ENCODE measurements at places on chromosomes 3 and 15.

DNA sequence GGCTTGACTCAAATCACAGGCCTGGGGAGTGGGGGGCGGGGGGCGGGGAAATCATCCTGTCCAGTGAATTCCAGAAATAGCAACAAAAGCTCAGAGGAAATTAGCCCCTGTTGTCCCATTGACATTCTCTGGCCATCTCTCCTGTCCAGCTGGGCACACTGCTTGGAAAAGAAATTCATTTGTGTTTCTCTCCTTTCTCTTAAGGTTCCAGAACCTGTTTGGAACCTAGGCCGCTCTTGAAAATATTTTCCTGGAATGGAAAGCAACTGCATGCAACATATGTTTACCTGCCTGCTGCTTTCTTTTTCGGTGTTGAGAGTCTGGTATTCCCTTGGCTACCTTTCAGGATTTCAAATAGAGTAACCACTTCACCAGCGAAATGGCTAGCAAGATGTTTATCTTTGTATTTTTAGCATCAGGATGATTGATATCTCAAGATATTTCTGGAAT lies 169.0 kb downstream of the GHSR start:
- no peak for DNase-seq

- DNase-seq, result no peak
Measured at GRCh38 chr3:23602971-23603370, 202.8 kb upstream of the UBE2E1 start.

DNA sequence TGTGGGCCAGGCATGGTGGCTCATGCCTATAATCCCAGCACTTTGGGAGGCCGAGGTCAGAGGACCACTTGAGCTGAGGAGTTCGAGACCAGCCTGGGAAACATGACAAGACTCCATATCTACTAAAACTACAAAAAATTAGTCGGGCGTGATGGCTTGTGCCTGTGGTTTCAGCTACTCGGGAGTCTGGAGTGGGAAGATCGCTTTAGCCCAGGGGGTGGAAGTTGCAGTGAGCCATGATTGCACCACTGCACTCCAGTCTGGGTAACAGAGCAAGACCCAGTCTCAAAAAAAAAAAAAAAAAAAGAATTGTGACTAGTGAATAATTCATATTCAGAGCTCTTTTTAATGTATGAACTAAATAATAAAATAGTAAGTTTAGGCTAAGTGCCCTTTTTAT lies 87.8 kb upstream of the TSEN2 start:
- DNase-seq, result no peak

GRCh38 chr3:117104381-117104780 lies 394.8 kb downstream of the TUSC7 start:
- DNase-seq, result no peak

DNA sequence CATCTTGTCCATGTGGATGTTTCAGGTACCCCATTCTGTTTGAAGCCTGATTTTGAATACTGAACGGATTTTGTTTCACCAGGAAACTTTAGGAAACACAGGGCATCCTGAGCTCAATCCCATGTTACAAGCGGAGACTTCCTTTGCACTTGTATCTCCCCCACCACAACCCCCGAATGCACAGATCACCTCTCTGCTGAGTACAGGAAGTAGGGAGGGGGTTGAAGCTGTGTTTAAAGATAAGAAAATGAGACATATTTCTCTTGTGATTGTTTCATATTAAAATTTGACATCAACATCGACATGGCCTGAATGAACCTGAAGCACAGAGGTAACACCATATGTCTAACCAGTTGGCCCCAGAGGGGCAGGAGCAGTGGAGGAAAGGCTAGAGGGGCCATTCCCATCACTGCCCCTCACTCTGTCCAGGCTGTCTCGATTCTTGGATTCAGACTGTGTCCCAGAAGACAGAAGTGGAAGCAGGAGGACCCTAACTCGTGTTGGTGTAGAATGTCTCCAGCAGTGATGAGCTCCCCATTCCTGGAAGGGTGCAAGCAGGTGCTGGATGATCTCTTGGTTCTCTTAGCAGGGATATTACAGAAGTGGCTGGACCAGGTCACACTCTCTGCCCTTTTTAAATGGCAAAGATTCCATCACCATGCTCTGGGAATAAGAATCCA lies 59.6 kb upstream of the IQSEC1 start:
- no peak for DNase-seq

DNA sequence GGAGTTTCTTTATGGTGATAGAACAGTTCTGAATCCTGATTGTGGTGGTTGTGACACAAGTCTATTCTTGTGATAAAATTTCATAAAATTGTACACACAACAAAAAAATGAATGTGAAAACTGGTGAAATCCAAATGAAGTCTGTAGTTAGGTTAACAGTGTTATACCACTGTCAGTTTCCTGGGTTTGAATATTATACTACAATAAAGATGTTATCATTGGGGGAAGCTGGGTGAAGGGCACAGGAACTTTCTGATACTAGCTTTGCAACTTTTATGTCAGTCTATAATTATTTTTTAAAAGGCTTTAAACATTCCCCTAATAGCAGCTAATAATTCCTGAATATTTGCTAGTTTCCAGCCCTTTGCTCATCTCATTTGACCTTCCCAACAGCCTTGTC lies 319.8 kb downstream of the LRTM1 start:
- DNase-seq, result no peak

DNA sequence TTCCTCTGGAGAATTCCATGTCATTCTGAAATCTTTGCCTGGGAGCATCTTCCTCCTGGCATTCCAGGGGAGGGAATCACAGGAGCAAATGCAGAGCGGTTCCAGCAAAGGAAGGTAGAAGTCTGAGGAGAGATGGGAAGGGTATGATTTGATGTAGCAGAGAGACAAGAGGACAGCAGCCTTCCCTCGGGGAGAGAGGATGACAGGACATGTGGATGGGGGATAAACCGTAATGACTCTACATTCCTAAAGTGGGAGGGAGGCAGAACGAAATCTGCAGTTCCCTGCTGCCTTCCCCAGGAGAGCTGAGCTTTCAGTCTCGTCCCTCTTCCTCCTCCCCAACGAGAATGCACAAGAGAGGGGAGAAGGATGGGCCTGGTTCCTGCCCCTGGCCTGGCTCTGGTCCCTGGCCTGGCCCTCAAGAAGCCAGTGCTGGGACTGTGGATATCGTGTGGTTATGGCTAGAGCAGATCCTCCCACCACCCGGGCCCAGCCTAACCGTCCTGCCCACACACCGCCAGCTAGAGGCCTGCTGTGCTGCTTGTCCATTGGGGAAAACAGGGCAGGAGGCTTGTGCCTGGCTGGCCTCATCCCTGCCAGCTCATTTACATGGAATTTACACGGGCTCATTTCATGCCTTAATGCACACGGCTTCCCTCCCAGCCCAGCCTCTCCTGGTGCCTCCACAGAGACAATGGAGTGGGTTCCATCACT lies 26.6 kb downstream of the SEMA7A start:
- DNase-seq, result no peak

DNA sequence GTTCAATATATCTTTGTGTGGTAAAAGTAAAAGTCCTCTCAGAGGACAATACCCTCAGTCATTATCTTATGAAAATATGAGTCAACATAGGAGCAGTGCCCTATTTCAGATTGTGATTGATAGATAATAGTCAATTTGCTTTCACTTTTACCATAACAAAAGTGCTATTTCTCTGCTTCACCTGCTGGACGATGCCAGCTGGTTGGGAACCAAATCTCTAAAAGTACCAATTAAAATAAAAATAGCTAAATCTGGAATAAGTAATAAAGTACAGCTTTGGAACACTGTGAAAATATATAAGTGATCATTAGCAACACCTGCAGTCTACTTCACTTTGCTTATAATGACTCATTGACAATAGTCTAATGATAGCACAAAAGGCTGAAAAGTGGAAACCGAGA lies 390.3 kb upstream of the AGTR1 start:
- DNase-seq, result no peak

GRCh38 chr3:125166599-125167136 lies 45.9 kb downstream of the SLC12A8 start:
- no peak for DNase-seq

DNA sequence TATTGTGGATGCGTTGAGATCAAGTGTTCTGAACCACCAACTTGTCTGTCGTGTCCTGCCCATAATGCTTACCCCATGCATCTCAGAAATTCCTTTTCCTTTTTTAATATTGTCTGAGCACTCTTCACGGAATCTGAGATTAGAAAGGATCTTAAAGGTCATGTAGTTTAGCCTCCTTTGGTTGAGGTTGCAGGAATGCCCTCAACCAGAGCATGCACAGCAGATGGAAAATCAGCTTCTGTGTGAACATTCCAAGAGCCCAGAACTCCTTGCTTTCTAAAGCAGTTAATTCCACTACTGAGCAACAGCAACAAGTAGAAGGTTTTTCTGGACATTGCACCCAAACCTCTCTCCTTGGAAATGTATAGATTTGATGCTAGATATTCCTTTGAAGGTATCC lies 153.7 kb downstream of the TPRG1 start:
- no peak for DNase-seq

GRCh38 chr15:63672369-63672768 lies 75.2 kb downstream of the FBXL22 start:
- DNase-seq, result no peak

DNA sequence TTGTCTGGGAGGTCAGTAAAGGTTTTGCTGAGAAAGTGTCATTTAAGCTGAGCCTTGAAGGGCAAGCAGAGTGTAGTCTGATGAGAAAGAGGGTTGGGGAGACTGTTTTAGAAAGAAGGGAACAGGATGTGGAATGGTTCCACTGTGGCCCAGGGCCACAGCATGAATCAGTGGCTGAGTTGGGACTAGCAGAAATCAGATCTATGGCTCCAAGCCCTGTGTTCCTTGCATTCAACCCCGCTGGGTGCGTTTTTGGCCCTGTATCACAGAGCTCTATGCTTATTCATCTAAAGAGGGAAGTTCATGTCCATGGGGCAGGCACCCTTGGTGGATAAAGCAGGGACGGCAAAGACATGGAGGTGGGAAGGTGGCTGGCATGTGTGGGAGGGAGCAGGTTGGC lies 151.3 kb downstream of the CACNA1D start:
- DNase-seq, result no peak
